CD4-positive, alpha-beta T cell treated with Interleukin-21 for 1 hour (primary cell): ENCODE measurements at places on chromosomes 16 and 17.

- DNase-seq, result no peak
Observed at GRCh38 chr16:71476457-71477124, 12.5 kb downstream of the ZNF19 start.

GRCh38 chr16:10039220-10040096 is 142.8 kb downstream of the GRIN2A start:
- DNase-seq, result no peak

DNA sequence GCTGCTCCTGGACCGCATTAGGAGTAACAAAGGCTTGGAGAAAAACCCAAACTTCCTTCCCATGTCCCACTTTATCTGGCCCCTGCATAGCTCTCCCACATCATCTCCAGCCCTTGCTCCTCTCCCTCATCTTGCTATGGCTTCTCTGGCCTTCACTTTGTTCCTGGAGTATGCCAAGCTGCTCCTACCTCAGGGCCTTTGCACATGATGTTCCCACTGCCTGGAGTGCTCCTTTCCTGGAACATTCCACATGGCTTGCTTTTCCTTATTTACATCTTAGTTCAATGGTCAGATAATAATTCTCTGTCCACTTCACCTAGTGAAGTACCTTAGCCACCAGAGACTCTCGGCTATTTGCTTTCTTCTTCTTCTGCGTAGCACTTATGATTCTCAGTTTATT is 4.3 kb upstream of the KSR1 start:
- DNase-seq, result no peak

DNA sequence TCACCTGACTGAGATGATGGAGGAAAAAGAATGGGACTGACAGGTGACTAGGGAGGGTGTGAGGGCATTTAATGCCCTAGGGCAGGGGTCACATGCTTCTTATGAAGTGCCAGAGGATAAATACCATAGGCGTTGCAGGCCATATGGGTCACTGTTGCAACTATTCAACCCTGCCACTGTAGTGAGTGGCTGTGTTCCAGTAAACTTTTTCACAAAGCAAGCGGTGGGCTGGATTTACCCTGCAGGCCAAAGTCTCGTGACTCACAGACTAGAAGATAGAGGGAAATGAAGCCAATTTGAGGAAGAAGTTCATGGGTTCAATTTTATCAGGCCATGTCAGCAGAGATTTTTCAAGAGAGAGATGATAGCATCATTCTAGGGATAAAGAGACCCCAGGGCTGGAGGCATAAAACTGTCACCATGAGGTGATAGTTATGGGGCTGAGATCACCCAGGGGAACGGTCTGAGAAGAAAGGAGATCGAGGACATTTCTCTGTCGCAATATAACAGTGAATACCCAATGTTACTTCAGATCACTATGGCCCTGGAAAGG is 8.6 kb downstream of the ARHGAP17 start:
- no peak for DNase-seq

GRCh38 chr16:85197611-85198566 is 85.6 kb upstream of the CIBAR2 start:
- DNase-seq, result no peak

DNA sequence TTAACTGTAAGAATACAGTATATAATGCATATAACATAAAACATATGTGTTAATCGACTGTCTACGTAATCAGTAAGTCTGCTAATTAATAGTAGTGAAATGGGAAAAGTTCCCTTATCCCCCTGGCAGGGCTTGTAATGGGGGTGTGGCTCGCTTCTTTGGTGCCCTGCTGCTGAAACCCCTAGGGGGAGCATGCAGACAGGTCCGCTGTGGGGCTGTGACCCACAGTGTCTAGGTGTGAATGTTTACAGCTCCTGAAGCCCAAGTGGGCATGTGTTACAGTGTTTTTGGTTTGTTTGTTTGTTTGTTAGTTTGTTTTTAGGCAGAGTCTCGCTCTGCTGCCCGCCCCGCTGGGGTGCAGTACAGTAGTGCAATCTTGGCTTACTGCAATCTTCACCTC is 495.7 kb downstream of the SHISA9 start:
- no peak for DNase-seq

DNA sequence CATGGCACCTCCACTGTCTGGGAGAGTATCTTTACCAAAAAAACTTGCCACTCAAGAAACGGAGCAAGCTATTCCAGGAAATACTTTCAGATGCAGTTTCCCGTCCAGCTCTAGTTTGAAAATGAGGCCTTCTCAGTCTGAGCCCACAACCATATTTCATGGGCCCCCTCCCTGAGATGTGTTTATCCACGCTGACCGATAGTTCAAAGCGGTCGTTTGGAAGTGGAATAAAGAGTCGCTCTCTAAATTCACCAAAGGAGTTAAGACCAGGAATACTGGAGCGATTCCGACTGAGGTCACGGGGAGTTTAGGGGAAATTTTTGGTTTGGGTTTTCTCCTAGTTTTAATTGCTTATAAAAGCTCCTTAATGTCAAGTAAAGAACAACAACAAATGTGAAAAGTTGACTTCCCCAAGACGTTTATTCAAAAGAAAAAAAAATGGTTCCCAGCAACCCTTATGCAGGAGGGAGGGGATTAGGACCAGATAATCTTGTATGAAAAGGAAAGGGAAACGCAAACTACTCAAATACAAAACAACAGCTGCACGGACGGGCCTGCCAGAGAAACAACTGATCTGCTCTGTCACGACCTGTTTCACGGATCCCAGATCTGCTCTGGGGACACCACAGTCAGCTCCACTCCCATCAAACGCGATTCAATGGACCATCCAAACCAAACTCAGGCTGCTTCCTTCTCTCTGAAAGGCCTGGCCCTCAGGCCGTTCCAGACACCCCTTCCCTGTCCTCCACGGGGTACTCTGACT is 77.1 kb downstream of the MRM3 start:
- no peak for DNase-seq

DNA sequence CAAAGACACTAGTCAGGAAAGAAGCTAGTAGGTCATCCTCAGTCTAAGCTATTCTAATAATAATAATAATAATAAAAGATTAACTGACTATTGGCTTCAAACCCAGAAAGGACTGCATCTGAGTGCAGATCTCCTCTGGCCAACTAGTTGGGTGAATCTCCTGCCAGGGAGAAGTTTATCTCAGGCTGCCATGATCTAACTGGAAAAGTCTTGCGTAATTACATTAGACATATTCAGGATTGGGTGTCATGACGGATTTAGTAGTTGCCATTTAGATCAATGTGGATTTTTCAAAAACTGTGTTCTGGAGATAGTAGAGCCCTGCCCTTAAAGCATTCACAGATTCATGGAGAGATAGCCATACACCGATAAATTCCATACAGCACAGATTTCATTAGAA is 69.5 kb downstream of the KIF2B start:
- no peak for DNase-seq

DNA sequence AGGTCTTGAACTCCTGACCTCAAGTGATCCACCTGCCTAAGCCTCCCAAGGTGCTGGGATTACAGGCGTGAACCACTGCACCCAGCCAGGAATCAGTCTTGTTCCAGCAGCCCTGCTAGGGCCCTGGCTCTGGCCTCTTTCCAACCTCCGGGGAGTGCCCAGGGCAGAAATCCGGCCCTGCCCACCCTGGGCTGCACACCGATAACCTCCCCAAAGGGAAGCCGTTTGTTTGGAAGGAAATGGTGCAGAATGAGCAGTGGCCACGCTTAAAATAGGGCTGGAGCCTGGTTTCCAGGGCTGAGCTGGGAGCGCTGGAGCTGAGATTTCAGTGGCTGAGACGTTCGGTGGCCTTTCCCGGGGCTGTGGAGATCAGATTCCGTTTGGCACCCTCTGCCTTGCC is 17.8 kb upstream of the EMP2 start:
- DNase-seq, result no peak

DNA sequence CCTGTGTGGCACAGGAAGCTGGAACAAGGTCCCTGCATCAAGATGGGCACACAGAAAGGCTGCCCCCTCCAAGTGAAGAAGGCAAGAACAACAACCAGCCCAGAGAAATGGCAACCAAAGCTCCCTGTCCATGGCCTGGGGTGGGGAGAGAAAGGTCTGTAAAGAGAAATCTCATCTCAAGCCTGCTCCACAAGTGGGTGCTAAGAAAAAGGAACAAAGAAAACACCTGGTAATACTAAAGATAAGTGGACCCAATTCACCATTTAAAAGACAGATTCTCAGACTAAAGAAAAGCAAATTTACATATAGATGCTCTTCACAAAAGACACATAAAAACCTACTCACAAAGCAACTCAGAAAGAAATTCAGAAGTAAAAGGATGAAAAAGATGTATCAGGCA is 107.4 kb downstream of the PARN start:
- DNase-seq, result no peak

DNA sequence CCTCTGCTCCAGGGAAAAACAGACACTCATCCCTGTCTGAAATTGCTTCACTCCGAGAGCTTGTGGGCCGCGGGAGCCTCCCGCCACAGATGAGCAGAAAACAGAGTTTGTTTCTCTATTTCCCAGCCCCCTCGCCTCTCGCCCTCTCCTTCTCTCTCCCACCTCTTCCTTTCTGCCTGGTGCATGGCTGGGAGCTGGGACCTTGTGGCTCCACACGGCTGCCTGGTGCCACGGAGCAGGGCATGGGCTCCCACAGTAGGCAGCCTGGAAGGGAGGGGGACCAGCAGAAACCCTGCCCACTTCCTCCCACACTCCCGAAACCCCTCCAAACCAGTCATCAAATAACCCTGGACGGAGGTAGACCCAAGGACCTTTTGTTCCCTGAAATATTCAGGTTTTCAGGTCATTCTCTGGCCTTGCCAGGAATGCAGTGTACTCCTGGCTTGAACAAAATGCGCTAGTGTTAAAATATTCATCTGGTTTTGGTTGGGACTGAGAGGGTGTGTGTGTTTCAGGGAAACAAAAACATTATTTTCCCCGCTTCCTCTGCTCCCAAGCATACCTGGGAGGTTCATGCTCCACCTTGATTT is 204.9 kb downstream of the C16orf78 start:
- no peak for DNase-seq

DNA sequence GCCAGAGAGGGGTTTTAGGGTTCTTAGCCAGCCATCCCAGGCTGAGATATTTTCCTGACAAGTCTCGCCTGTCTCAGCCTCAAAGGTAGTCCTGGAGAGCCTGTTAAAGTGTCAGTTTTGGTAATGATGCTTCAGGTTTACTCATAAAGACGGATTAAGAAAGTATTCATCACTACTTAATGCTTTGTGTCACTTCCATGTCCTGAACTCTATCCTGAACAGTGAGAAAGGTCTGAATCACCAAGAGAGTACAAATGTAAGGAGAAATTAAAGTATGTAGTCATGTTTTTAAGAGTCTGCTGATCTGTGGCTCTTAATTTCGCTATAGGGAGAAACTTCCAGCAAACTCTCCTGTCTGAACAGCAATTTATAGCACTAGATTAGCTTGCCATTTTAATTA is 14.0 kb downstream of the RPGRIP1L start:
- no peak for DNase-seq

GRCh38 chr16:88807142-88807625 is 3.6 kb downstream of the CDT1 start:
- DNase-seq, result no peak
